Erythroblast (primary cell): ENCODE measurements at places on chromosomes 4 and X.
A peak's percentile ranks its signal among the peaks of the same experiment; 100 is the strongest.

GRCh38 chrX:40349251-40349650 lies 231.5 kb upstream of the ATP6AP2 start:
- no peak for DNase-seq

DNA sequence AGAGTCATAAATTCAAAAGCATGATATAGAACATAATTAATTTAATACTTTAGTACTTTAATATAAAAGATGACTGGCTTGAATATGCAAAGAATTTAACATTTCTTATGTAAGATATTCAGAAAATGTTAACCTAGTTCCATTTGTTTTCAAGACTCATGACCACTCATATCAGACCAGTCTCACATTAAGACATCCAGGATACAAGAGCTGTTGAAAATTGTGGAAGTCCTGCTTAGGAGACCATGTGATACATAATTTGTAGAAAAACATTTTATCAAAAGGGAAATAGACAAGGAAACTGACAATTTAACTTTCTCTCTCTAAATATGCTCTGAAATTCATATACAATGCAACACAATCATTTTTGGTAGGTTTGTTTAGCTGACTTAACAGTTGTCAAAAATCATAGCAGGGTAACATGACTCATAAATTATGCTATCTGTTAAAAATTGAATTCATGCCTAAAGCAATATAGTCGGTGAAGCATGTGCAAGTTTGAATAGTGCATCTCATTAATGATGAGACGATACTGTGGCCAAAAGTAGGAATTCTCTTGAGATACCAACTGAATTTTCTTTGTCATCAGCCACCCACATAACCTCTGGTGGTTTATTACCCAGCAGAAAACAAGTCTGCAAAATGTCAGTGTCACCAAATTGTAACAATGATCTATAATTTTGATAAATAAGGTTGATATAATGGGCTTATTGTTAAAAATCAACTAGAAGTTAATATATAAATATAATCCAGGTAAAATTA lies 211.4 kb downstream of the GASK1B start:
- DNase-seq, result no peak

DNA sequence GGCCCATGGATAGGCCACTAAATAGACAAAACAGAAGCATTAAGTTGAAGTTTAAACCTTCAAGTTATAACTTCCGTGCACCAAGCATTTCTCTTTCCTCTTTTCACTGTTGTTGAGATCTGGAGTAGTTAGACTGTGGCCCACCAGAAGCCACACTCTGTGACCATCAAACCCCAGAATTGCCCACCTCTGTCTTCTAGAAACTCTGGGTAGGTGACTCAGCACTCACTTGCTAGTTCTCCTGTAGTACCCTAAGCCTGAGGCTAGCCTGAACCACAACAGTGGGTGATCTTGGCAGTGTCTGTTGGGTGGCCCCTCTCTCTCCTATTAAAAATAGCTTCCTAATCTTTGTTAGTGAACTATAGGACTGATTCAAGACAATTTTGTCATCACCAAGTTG lies 24.6 kb upstream of the CD40LG start:
- DNase-seq, result no peak

DNA sequence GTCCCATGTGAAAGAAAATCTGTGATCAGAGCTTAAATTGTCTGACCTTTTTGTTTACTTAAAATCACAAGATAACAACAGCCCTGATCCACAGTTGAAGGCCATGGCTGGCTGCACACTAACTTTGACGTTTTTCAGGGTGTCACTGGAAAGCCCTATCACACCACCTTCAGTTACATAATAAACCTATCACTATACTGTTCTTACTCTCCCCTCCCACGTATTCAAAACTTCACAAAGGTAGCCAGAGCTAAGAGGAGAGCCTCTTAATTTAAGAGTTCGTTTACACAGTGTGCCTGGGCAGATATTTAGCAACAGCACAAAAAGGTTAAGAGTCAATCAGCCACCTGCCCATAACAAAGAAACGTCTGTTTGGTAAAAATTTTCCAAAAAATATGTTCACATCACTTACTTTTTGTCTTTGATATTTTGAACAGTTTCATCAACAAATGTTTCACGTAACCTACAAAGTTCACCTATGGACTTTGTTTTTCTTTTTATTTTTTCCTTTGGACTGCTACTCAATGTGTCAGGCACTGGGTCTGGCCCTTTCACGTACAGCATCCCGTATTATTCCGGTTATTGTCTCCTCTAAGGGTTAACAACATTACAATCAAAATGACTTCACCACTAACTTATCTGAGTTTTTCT lies 25.0 kb downstream of the RFC1 start:
- DNase-seq, result no peak

DNA sequence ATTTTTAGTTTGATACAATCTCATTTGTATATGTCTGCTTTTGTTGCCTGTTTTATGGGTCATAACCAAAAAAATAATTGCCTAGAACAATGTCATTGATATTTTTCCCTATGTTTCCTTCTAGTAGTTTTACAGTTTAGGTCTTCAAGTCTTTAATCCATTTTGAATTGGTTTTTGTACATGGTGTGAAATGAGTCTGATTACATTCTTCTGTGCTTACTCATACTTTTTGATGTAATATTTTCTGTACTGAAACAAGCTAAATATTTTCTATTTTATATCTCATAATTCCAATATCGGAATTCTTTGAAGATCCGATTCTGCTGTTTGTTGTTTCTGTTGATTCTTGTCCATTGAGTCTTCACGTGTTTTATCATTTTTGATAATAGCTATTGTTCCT lies 10.6 kb downstream of the TMEM156 start:
- no peak for DNase-seq

- no peak for DNase-seq
These were observed 1091.8 kb upstream of the SLIT2 start for GRCh38 chr4:19159874-19160273.

GRCh38 chr4:39486221-39486804 lies 27.5 kb downstream of the LIAS start:
- no peak for DNase-seq

DNA sequence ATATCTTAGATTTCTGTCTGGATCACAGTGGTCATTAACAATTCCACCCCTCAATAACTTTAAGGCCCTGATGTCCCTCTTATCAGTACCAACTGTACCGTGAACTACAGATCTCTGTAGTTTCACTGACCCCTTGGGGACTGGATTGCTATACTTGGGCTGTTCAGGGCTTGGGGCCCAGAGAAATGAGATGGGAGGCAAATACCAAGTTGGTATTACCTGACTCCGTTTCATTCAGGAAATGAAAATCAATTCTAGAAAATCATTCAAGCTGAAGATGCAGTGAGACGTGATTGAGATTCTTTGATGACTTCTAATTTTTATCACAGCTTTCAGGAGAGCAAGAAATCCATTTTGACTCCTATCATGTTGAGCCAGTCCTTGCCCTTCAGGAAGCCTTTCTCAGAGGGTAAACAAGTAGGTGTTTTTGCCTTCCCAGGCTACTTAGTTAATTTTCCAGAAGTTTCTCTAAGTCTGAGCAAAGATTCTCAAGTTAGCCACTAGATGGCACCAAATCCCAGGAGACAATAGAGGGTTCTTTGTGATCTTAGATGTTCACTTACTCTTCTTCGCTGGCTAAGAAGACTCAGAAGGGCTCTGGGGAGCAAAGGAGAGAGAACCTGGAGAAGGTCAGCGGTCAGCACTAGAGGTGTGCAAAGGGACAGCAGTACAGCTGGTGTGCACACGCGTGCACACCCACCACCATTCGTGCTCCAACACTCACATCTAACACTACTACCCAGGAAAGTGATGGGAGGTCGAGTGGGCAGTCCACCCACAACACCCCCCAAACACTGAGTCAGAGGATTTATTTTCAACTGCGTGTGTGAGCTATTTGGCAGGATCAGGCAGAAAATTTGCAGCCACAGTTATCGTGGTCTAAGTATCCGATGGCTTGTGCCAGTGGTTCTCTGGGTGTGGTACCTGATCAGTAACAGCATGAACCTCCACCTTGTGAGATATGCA lies 7.4 kb downstream of the HNRNPH2 start:
- peak; percentile 79 for DNase-seq
